Astrocyte (in vitro differentiated cells and primary cell): ENCODE measurements at places on chromosomes 2 and 18. TPM values are rescaled to one million over a fixed set of nuclear protein-coding genes. Genes with fewer than 3 reads are reported as not detected.

LDLRAD4 gene
- total RNA-seq = 26.0 and 40.1 TPM in 2 replicates

ASB18 gene
- not detected in 2 replicates for total RNA-seq

DNA sequence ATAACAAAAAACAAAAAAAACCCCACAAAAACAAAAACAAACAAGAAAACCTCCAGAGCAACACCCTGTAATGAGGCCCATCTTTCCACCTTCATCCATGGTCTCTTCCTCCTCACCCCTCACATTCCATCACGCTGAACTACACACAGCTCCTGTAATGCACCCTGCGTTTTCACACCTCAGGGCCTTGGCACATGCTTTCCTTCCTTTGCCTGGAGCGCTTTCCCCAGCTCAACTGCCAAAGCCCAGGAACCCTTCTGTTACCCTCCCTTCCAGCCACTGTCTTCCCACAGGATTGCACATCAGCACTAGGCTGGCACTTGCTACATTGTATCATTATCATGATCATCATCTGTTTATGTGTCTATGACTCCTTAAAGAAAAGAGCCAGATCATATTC, 29.4 kb downstream of the TMEM247 start:
- no peak for DNase-seq

DNA sequence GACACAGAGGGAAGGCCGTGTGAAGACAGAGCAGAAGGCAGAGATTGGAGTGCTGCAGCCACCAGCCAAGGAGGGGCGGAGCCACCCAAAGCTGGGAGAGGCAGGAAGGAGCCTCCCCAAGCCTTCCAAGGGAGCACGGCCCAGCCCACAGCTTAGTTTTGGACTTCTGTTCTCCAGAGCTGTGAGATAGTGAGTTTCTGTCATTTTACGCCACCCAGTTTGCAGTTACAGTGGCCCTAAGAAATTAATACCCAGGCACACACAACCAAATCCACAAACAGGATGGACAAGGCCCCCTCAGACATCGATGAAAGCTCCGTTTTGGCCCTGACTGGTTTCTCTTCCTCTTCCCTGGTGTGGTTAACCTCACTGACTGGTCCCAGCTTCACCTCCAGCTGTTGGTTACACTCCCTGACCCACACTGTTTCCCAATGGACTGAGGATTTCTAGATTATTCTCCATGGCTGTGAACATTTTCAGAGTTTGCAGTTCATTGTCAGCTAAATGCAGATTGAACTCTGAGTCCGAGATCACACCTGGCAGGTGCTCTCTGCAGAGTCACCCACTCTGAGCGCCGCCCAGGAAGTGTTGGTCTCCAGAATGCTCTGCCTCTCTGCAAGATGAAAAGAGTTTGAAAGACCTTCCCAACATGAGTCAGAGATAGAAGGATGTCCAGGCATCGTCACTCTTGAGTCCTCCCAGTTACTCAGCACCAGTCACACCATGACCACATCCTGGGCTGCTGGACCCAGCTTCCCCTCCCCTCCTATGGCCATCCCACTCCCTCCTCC, 100.2 kb downstream of the TWIST2 start:
- peak; percentile 97 for DNase-seq

DNA sequence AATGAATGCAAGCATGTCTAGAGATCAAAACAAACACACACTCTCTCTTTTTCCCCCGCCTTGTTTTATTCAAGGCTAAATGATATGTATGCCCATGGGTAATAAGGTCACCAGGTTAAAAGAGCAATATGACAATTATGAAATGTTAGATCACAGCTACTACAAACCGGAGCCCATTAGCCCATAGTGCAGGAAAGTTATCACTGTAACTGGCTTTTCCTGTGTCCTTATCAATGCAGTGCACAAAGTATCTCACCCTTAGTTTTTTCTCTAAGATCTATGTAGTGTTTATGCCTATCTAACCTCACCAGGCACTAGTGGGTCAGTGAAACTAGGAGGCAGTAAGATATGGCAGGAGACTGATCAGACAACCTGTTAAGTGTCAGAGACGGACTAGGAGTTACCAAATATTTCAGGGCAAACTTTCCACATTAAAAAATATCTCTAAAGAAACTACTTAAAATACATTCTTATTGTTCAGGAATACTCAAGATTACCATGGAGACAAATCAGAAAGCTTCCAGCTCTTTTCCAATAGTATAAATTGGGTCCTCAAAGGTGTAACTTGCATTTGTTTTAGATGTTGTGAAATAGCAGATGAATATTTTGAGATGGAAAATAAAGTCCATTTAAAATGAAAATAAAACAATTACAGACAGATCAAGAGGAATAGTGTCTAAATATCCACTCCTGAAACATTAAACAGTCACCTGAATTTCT, 282.2 kb downstream of the EXOC6B start:
- no peak for DNase-seq

DNA sequence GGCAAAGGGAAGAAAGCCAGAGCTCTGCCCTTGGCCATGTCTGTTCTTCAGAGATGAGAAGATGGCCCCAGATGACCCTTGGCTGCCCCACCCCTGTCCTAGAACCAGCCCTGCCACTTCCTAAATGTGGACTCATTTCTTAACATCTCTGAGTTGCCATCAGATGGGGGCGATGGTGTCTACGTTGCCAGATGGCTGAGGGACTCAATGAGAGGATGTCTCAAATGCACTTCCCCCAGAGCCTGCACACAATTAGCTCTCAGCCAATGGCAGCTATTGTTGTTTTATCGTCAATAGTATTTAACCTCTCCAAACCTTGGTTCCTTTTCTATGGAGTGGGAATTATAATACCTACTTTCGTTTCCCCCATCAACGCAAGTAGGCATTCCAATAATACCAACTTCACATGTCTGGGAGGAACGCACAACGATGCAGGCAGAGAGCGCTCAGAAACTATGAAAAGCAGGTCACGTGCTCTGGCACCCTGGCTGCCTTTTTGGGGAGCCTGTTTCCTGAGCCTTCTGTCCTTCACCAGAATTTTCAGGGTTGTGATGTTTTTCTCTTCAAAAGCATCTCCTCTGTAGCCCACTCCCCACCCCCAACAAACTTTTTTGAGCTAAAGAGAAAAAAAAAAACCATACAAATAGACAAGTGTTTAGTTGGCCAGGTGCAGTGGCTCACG, 100.3 kb downstream of the MCFD2 start:
- DNase-seq = no peak

DNA sequence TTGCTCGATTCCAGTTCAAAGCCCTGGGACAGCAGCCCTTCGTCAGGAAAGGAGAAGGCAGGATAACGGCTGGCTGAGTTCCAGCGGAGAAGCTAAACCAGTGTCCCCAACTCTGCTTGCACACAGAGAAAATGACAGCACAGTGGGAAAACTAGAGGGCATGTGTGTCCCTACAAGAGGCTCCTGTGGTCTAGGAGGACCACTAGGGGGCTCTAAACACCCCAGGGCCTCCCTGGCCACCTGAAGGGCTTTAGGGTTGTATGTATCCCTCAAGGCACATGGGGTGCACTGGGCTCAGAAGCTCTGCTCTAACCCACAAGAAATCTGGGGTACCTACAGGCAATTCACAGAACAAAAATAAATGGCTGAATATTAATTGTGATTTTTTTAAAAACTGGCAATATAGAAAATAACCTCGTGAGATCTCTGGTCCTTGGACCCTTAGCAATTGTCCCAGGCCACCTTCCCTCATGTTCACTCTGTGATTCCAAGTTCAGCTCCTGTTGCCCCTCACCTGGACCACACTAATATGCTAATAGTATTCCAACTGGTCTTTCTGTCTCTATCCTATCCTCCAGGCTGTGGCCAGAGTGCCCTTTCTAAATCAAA, 17.5 kb downstream of the STAT1 start:
- DNase-seq = no peak

GRCh38 chr18:44238454-44238853, 442.2 kb upstream of the SETBP1 start:
- DNase-seq = peak; percentile 36

DNA sequence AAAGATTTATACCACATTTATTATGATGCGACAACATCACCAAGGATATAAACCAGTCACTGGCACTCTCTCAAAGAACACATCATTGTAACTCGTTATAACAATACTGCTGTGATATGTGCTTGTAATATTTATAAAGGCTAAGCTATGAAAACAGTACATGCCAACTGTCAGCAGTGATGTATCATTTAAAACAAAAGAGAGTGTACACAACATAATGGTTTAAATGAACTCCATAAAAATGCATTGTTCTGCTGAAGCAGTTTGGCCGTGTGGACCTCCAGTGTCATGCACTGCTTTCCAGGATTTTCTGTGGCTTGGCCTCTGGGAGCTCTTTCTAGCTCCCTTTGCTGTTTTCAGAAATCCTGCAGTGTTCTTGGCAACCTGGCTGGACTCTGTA, 215.6 kb downstream of the MTX2 start:
- peak; percentile 82 for DNase-seq

DNA sequence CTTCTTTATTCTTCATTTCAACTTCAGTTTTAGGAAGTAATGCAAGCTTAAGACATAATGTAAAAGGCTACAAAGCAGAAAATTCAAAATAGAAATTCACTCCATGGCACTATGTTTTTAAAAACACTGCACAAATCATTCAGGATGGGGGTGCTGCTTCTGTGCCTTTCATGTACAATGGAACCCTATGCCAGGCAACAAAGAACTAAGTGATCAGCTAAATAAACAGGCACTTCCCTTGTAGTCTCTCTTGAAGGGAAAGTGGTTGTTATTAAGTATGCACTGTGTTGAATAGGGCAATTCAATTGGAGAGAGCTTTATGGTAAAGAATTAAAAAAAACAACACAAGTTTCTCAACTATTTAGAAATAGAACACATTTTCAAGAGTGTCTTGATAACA, 10.9 kb upstream of the ERBB4 start:
- DNase-seq = no peak

DNA sequence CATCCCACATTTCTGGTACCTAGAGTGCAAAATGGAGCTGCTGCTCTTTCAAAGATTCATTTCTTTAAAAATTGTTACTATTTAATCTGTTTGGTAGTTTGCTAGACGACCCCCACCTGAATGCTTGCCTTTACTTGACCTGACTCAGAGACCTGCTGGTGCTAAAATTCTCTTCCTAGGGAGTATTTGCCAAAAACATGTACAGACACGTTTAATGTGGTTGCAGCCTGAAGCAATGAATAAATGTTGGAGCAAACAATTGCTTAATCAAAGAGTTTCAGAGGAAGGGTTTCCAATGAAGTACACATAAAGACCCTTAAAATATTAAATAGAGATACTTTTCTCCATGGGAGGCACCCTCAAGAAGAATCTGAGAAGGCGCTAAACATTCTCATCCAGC, 734.4 kb downstream of the CBLN2 start:
- no peak for DNase-seq

- DNase-seq = no peak
Observed at GRCh38 chr2:3785220-3785889, 82.0 kb downstream of the DCDC2C start.

DNA sequence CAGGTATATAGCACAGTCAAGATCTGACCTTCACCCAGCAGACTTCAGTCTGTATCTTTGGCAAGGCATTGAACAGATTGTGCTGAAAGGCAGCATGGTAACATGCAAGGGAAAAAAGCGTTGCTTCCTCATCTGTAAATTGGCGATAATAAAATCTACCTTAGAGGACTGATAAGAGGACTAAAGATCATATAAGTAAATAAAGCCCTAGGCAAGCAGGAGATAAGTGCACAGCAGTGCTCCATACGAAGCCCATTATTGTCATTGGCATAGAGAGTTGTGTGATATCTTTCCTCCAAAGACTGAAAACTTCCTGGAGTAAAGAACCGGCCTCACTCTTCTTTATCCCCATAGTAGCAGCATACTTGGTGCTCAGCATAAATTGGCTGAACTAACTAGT, 162.6 kb downstream of the ANKRD44 start:
- DNase-seq = no peak
